Upper lobe of right lung (tissue), 1 donor: ENCODE measurements at places on chromosomes 7 and 10. TPM values are rescaled to one million over a fixed set of nuclear protein-coding genes. Genes with fewer than 3 reads are reported as not detected.

The FEZF1 gene
- not detected for total RNA-seq

DNA sequence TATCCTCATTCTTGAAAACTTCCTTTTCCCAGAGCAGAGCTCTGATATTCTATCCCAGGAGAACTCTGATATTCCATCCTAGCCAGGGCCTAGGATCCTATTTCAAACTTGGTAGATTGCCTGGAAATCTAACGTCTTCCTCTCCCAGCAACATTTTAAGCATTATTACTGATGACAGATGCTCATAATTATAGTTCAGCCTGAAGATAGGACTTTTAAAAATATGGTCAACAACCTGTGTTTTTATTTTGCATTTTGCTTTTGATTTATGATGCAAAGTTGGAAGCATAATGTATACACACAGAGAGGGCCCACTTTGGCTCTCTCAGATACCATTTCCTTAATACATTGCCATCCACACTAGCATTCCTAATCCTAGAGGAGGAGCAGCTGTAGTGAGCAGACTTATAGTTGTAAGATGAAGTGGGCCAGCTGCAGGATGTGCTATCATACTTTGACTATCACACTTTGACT lies 457.4 kb upstream of the TPK1 start:
- no peaks in the 10 kb centered on the region for H3K36me3 ChIP-seq
- no peak for DNase-seq
- H3K27me3 ChIP-seq: no peaks in the 10 kb centered on the region
- H3K4me1 ChIP-seq: no peaks in the 10 kb centered on the region

GRCh38 chr7:33054261-33054964 lies 8.2 kb downstream of the NT5C3A start:
- no peak for DNase-seq
- H3K27ac ChIP-seq: no peak overlapping the region
- H3K4me3 ChIP-seq: no peak overlapping the region
- H3K4me1 ChIP-seq: peaks cover 23% of the 10 kb centered on the region

- H3K4me3 ChIP-seq: peak overlapping the region; percentile 79
- H3K36me3 ChIP-seq: no peaks in the 10 kb centered on the region
- H3K27me3 ChIP-seq: no peaks in the 10 kb centered on the region
- DNase-seq: no peak
- peaks cover 15% of the 10 kb centered on the region for H3K4me1 ChIP-seq
These were observed 905 bp downstream of the ASB13 start for GRCh38 chr10:5665373-5666007.

- no peak for DNase-seq
- no peak overlapping the region for H3K27ac ChIP-seq
- H3K27me3 ChIP-seq: no peaks in the 10 kb centered on the region
- peaks cover 8% of the 10 kb centered on the region for H3K36me3 ChIP-seq
- no peak overlapping the region for H3K4me3 ChIP-seq
These were observed 31.3 kb downstream of the CACUL1 start for GRCh38 chr10:118723466-118723865.

DNA sequence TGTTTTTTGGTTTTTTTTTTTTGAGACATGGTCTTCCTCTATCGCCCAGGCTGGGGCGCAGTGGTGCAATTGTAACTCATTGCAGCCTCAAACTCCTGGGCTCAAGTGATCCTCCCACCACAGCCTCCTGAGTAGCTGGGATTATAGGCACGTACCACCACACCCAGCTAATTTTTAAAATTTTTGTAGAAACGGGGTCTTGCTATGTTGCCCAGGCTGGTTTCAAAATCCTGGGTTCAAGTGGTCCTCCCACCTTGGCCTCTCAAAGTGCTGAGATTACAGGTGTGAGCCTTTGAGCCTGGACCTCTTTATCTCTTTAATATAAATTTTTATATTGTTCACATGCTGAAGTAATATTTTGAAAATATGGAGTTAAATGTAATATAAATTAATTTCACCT lies 28.2 kb upstream of the LBX1 start:
- no peaks in the 10 kb centered on the region for H3K4me1 ChIP-seq
- no peak for DNase-seq
- no peak overlapping the region for H3K27ac ChIP-seq
- H3K27me3 ChIP-seq: peaks cover 29% of the 10 kb centered on the region
- H3K36me3 ChIP-seq: no peaks in the 10 kb centered on the region
- no peak overlapping the region for H3K4me3 ChIP-seq

DNA sequence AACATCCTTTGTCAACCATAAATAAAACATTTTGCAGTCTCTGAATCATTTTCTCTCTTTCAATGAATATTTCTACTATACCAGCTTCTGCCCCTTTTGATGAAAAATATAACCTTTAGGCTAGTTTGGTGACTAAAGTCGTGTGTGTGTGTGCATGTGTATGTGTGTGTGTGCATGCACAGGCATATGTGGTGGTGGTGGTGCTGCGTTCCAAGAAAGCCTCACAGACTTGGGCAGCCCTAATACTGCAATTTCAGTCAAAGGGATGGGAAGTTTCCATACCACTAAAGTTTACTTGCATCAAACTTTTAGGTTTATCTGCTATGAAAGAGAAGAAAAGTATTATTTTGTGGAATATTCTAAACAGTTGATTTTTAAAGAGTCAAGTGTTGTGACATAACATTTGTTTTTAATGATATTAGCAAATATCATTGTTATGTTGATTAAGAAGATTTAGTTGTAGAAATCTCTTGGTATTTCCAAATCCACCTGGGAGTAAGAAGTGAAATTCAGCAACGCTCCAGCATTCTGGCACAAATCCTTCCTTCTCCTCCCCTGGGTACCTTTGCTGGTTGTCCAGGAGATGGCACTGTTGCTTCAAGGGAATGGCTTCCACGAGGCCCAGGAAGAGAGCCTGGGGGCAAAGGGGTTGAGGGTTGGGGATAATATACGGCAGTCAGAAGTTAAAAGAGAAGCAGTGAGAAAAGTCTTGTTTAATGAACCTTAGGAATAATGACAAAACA lies 41.5 kb downstream of the ASB4 start:
- no peak for DNase-seq
- H3K27me3 ChIP-seq: no peaks in the 10 kb centered on the region
- H3K36me3 ChIP-seq: no peaks in the 10 kb centered on the region
- no peaks in the 10 kb centered on the region for H3K4me1 ChIP-seq
- no peak overlapping the region for H3K4me3 ChIP-seq
